NCI-H2107 (cell line): ENCODE measurements at places on chromosomes 6 and 20.

DNA sequence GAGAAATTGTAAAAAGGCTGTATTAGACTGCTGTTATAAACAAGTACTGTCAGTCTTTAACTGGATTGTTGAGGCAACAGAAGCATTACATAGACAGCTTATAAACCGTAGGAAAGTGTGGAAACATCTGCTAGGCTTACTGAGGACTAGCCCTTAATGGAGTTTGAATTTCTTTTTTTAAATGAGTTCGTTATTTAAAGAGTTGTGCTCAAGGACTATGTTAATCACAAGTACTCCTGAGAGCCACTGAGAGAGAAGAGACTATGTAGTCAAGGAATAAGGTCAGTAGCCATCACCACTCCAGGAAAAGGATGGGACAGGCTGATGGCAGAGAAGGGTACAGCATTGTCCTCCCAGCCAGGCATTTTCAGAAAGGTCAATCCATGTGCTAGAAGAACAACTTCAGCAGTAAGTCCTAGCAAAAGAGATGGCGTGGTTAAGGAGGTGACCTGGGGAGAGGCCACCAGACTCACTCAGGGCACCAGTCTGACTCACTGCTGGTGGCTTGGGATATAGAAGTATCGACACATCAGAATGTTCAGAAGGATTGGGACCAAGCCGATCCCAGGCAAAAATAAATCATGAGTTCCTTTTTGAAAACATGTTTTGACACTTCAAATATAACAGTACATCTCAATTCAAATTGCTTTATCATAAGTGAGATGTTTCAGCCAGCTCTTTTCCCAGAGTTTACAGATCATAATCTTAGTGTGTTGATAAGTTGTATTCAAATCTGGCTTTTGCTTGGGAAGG lies 6.4 kb downstream of the RPS12 start:
- no peak for DNase-seq

DNA sequence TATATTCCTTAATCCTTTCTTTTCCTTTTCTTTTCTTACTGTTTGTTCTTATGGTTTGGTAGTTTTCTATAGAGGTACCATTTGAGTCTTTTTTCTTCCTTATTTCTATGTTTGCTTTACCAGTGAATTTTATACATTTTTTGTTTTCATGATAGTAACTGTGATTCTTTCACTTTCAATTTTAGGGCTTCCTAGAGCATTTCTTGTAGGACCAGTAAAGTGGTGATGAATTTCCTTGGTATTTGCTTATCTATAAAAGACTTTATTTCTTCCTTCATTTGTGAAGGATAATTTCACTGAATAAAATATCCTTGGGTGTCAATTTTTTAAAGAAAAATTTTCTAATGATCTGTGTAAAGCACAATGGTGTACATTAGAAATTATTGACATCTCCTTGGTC lies 637.4 kb downstream of the CD109 start:
- no peak for DNase-seq

- no peak for DNase-seq
Measured at GRCh38 chr20:49892817-49893216, 22.5 kb downstream of the SPATA2 start.

- DNase-seq, result no peak
Measured at GRCh38 chr6:41494212-41495110, 51.7 kb upstream of the FOXP4 start.

DNA sequence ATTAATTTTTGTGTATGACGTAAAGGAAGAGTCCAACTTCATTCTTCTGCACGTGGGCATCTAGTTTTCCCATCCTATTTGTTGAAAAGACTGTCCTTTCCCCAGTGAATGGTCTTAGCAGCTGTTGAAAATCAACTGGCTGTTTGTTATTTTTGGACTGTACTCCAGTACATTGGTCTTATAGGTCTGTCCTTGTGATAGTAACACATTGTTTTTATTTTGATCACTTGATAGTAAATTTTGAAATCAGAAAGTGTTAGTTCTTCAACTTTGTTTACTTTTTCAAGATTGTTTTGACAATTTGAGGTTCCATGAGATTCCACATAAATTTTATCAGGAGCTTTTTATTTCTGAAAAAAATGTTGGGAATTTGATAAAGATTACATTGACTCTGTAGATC lies 280.2 kb upstream of the FOXQ1 start:
- no peak for DNase-seq

GRCh38 chr6:24936641-24937317 lies 1.0 kb upstream of the RIPOR2 start:
- no peak for DNase-seq

DNA sequence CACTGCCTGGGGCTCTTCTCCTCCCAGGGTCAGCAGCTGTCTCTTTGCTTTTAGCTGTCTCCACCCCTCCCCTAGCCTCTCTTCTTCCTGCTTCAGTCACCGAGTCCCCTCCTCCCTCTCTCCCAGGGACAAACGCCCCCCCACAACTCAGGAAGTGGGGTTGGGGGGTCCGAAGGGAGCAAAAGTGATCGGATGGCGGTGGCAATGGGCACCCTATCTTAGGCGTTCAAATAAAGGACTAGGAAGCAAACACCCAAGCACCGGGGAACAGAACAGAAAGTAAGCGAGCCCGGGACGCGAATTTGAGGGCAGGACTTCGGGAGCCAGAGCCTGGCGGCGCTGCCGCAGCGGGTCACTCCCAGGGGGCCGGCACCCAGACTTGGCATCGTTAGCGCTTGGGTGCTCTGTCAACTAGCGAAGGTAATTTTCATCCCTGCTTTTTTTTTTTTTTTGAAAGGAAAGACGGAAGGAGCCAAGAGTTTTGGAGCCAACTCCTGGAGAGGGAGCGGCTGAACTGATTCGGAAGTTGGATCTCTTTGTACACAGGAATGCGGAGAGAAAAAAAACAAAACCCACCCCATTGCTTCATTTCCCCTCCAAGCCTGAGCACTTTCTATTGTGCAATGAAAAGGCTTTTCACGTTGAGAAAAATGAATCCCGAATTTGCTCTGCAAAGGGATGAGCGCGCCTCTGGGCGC lies 815 bp upstream of the ITPR3 start:
- DNase-seq, result no peak

DNA sequence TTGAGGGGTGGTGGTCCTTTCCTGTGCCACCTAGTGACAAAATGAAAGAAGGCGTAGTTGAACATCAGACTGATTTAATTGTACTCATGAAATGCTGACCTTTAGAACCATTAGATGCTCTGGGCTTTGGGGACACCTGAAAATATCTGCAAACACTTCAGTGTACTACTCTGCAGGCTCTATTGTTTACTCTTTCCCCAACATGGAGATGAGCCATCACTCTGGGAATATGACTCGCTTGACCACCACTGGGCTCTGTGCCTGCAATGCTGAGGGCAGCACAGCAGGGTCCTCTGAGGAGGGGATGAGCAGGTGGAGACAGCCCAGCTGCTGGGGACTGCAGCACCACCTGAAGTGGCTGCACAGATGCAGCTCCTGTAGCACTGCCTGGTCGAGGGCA lies 74.8 kb upstream of the SLC24A3 start:
- no peak for DNase-seq

- DNase-seq, result no peak
Measured at GRCh38 chr6:43718387-43719105, 31.0 kb upstream of the MRPS18A start.

- DNase-seq, result no peak
Measured at GRCh38 chr6:15359335-15359862, 113.5 kb downstream of the JARID2 start.

DNA sequence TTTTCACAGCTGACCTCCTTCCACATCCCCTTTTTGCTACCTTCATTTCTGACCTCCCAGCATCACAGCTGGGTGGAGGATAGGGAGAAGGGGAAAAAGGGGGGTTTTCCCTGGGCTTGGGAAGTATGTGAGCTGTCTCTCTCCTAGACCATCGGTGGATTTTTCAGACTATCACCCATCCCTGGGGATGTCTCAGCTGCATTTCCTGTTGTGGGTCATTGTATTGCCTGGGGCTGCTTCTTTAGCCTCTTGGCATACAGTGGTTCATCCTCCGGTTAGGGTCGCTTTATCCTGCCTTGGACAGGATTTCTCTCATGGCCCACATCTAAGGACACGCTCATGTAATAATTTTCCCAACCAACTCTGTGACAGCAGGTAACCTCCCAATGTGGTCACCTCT lies 142.5 kb upstream of the ARG1 start:
- DNase-seq, result no peak

GRCh38 chr20:42740226-42740870 lies 449.4 kb downstream of the PTPRT start:
- DNase-seq, result no peak
